D341Med (cell line): ENCODE measurements at places on chromosomes 7 and 10.
A peak's percentile ranks its signal among the peaks of the same experiment; 100 is the strongest.

- DNase-seq = no peak
These were observed 162.9 kb downstream of the SH3PXD2A start for GRCh38 chr10:103692436-103692951.

- no peak for DNase-seq
These were observed 7.8 kb downstream of the LIPF start for GRCh38 chr10:88672041-88672440.

- no peak for DNase-seq
These were observed 32.4 kb downstream of the NSUN6 start for GRCh38 chr10:18619016-18619415.

GRCh38 chr7:135845415-135846075 lies 96.9 kb upstream of the FAM180A start:
- DNase-seq = no peak

DNA sequence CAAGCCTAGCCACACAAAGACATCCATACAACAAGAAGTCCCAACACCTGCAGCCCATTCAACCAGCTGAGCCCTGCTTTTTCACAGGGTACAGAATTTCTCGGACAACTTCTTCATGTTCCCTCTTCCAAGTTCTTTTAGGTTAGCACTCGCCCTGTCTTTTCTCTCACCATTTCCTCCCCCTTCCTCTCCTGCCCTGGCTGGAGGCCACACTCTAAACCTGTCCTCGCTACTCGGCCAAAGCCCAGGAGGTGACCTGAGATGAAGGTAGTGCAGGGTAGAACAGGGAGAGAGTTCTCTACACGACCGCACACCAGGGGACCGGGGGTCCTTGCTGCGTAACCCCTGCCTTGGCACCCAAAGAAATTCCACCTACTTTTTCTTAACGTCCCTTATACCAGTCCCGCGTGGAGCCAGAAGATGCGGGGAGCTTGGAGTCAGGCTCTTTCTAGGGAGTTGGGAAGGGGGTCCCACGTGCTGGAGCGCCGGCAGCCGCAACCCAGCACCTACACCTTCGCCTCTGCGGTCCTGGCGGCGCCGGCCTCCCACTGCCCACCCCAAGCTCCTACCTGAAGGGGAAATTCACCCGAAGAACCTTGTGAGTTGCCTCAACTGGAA lies 16.0 kb upstream of the DLX6 start:
- no peak for DNase-seq

- peak; percentile 38 for DNase-seq
These were observed 158.6 kb upstream of the LYZL1 start for GRCh38 chr10:29130190-29130673.

GRCh38 chr7:7104314-7104698 lies 78.0 kb upstream of the C1GALT1 start:
- DNase-seq = no peak
